HEK293T (cell line): ENCODE measurements at places on chromosomes 11 and 22.

DNA sequence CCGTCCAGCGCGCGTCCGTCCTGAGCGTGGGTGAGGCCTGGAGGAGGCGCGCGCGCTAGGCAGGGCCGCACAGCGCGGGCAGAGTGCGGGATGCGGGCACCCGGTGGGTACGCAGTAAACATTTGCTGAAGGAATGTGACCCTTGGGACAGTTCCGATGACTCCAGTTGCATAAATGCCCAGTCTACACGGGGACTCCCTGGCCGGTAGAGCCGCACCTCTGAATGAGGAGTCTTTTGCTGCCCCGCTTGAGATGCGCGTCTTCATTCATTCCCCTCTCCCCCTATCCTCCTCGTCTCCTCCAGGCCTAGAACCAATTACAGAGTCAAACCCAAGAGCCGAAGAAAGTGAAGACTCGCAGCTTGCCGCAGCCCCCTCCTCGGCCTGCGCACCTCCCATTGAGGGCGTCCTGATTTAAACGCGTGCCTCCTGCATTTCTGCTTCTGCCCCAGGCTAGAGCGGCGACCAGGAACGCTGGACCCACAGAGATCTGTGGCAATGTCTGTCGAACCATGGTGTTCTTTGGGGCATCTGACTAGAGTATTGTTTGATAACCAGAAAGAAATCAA lies 729 bp upstream of the CHKB start:
- DNase-seq = no peak

GRCh38 chr11:3197878-3198528 lies 20.6 kb downstream of the MRGPRG start:
- DNase-seq = no peak

DNA sequence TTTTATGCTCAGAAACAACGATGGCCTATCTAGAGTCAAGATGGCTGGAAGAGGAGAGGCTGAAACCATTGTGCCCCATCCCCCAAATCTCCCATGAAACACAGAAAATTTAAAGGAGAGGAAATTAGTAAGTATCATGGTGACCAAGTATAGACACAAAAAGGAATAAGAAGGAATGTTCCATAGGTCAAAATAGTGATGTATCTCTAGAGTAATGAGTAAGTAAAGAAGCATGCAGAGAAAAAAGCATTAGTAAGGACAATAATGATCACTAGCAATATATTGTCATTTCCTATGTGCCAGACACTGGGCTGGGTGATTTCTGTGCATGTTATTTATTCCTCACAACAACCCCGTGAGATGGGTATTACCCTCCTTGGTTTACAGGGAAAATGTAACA lies 2.6 kb upstream of the SLC22A24 start:
- DNase-seq = no peak

GRCh38 chr22:38850941-38851849 lies 7.4 kb upstream of the NPTXR start:
- DNase-seq = no peak

DNA sequence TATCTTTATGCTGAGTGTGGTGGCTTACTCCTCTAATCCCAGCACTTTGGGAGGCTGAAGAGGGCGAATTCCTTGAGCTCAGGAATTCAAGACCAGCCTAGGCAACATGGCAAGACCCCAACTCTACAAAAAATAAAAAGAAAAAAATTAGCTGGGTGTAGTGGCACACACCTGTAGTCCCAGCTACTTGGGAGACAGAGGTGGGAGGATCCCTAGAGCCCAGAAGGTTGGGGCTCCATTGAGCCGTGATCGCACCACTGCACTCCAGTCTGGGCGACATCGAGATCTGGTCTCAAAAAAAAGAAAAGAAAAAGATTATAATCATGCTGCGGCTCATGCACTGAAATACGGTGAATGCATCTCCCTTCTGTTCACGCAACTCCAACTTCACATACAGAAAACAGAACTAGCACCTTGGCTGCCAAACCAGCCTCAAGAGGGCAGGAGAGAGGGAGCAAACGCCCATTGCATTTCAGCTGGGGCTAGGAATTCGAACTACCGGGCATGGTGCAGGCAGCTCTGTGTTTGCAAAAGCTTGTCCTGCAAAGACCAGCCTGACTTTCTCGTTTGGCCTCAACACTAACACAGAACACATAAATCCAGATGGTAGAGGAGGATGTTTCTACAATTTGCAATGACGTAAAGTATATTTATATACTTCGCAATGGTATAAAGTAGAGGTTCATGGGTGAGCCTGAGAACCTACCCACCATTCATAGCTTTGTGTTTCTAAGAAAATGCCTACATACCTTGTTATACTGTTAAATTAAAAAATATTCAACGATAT lies 6.3 kb upstream of the SYNGR1 start:
- peak; percentile 81 for DNase-seq

DNA sequence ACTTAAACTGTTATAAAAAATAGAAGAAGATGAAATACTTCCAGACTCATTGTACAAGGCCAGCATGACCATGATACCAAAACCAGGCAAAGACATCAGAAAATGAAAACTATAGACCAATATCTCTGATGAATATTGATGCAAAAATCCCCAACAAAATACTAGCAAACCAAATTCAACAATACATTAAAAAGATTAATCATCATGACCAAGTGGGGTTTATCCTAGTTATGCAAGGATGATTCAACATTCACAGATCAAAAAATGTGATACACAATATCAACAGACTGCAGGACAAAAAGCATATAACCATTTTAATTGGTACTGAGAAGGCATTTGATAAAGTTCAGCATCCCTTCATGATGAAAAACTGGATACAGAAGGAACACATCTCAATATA lies 824.5 kb upstream of the RAG2 start:
- DNase-seq = no peak

DNA sequence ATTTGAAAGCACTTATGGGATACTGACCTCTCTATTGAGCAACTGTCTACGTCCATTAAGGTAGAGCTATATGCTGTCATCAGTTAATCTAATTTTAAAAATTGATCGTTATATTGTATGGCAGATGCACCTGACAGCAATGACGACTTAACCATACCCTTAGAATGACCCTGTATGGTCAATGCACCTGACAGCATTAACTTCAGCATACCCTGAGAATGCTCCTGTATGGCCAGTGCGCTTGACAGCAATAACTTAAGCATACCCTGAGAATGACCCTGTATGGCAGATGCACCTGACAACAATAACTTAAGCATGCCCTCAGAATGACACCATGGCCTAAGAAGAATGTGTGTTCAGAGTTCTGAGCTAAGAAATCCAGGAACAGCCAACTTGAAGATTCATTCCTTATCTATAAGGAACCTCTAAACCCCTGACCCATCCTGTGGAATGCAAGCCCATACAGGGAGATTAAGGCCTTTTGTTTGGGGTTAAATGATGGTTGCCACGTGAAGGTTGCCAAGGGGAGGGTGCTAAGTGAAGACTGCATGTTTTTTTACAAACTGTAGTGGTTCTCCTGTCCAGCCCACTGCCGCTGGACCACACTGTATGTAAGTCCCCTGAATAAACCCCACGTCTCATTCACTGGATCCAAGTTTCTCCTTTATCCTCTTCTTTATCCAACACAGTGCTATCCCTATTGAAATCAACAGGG lies 138.3 kb downstream of the GUCY1A2 start:
- no peak for DNase-seq

GRCh38 chr11:121575963-121576290 lies 123.2 kb upstream of the SORL1-AS1 start:
- DNase-seq = no peak

DNA sequence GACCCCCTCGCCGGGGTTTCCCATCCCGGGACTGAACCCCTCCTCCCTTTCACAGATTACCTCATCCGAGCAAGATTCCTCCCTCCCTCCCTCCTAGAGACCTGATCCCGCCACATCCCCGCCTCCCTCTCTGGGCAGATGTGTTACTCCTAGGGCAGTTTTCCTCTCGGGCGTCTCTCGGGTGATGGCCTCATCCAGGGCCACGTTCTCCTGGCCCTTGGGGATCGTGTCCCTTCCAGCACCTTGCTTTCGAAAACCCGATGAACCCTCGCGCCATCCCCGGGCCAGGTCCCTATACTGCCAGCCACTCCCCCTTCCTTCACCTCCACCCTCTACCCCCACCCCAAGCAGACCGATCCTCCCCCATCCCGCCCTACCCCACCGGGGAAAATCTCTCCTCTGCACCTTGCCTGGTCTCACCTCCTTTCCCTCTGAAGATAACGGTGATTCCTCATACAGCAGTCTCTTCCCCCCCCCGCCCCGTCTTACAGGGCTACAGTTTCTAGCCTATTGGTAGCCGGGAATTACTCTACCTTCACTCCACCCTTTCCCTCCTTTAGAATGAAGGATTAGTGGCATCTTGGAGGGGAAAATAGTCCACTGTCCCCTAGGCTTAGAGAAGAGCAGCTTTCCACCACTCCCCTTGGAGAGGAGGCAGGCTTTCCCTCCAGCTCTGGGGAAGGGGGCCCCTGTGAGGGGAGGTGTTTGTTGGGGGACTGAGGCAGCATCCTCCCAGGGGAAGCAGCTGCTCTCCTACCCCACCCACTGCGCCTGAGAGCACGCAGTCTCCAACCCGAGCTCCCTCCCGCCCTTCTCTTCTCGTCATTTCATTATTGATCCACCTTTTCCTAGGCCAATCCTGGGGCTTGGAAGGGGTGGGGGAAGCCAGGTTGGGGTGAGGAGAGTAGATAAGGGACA lies 1.2 kb downstream of the KMT2A start:
- peak; percentile 60 for DNase-seq

DNA sequence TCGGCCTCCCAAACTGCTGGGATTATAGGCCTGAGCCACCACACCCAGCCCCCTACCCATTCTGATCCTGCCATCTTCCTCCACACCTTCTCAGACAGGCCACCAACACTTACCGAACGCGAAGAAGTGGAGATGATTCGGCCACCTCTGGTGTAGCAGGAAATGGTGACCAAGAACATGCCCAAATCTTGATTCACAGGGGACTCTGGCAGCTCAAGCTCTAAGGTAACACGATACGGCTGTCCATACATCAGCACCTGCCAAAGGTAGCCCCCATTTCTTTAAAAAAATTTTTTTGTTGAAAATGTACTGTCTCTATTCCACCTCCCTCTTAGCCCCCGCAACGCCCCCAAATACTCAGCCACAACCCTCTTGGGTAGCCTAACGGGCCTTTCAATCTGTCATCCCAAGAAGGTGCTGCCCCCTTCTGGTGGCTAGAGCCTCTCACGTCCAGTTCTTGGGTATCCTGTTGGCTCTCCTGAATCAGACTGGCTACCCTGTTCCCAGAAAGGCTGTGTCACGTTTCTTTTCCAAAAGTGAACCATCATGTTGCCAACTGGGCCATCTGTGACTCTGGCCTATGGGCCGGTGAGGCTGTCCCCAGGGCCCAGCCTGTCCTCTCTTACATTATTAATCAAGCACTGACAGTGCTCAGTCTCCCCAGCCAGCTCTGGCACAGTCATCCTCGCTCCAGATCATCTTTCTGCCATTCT lies 5.3 kb upstream of the LRRN4CL start:
- peak; percentile 69 for DNase-seq

DNA sequence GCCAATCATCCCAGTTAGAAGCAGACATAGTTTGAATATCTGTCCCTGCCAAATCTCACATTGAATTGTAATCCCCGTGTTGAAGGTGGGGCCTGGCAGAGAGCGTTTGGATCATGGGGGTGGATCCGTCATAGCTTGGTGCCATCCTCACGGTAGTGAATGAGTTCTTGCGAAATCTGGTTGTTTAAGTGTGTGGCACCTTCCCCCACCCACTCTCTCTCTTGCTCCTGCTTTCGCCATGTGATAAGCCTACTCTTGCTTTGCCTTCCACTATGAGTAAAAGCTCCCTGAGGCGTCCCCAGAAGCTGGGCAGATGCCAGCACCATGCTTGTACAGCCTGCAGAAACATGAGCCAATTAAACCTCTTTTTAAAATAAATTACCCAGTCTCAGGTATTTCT lies 5.0 kb upstream of the CCDC81 start:
- DNase-seq = no peak

DNA sequence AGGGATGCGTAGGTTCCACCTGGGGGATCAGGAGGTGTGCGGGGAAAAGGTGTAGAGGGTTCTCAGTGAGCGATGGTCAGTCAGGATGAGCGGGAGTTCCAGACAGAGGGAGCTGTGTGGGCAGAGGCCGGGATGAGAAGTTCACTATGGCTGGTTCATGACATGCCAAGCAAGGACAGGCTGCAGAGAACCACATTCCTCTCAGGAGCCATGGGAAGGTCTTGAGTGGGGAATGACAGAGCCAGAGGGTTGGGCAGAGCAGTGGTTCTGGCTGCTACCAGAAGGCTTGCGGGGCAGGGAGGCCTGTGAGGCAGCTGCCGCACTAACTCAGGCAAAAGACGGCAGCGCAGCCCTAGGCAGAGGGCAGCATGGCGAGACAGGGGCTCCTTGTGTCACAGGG lies 66.1 kb downstream of the SCUBE1 start:
- DNase-seq = no peak

GRCh38 chr11:17786824-17787525 lies 52.4 kb downstream of the KCNC1 start:
- no peak for DNase-seq

DNA sequence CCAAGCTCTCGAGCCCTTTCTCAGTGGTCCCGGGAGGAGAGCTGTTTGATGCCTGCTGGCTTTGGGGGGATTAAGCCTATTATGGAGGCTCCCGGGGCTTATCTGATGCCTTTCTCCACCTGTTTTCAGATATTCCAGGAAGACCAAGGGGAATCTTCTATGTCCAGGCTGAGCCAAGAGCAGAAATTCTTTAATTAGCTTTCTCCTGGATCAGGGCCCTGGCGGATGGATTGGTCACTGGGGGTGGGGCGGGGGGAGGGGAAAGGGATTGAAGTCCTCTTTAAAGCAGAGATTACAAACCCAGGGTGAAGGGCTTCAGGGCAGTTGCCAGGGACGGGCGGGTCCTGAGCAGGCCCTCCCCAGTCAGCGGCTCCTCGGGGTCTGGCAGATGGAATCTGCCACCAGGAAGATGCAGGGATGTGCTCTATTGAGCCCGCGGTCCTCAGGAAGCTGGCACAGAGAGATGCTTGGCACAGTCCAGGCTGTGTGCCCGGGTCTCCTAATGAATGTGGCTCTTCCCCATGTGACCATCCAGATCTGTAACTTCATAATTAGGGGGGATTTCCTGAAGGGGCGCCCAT lies 33.6 kb downstream of the MACROD1 start:
- DNase-seq = no peak

DNA sequence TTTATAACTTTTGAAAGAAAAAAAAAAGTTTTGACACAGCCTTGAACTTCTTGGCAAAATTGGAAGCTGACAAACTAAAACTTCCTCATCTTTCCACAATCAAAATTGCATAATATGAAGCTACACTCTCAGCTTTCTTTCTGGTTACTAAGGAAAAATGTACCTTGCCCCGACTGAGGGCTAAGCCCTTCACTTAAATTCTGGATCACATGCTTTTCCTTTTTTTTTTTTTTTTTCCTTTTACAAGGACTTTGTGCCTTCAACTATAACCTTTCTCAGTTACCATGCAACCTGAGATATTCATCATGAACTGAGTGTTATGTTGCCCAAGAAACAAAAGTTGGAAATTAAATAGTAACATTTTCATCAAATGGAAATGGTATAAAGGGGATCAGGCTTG lies 188.5 kb upstream of the CARD18 start:
- DNase-seq = no peak

DNA sequence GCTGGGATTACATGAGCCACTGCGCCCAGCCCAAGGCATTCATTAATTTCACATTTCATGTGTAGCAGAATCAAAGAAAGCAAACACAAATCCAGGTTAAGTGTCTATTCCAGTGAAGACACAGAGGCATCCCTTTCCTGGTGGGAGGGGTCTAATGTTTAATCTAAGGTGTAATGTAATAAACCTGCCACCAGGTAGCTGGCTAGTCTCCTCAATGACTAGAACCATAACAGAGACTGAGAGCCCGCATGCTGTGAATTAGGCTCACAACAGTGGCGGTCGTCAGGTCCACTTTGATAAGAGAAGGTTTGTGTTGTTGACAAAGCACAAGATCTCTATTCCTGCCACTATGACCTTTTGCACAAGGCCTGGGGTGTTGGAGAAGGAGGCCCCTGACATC lies 64.2 kb upstream of the ADA2 start:
- no peak for DNase-seq
